ENCODE measurements at places on chromosomes 7 and 10. TPM values are rescaled to one million over a fixed set of nuclear protein-coding genes. Genes with fewer than 3 reads are reported as not detected.

Gene GPNMB
- polyA plus RNA-seq: 2.3 TPM

Gene PRKAR2B
- 15.4 TPM for polyA plus RNA-seq

Gene SCIN
- 6.4 TPM for polyA plus RNA-seq

Gene AKR1B15
- polyA plus RNA-seq: 0.15 TPM

Gene GHRHR
- polyA plus RNA-seq: not detected

Gene TMEM236
- 0.26 TPM for polyA plus RNA-seq

Gene R3HCC1L
- polyA plus RNA-seq: 19.7 TPM
